Right cardiac atrium (tissue), 5 donors: ENCODE measurements at places on chromosomes 7 and 10. TPM values are rescaled to one million over a fixed set of nuclear protein-coding genes. Genes with fewer than 3 reads are reported as not detected.

Gene CHST3
- 37.0 TPM for total RNA-seq

Gene PDGFA
- total RNA-seq: 32.2 TPM

Gene CPN1
- total RNA-seq: not detected

Gene PRSS37
- not detected for total RNA-seq

Gene CALML3
- not detected for total RNA-seq
